Esophagus mucosa (tissue), 1 donor: ENCODE measurements at places on chromosomes 3 and 15.

DNA sequence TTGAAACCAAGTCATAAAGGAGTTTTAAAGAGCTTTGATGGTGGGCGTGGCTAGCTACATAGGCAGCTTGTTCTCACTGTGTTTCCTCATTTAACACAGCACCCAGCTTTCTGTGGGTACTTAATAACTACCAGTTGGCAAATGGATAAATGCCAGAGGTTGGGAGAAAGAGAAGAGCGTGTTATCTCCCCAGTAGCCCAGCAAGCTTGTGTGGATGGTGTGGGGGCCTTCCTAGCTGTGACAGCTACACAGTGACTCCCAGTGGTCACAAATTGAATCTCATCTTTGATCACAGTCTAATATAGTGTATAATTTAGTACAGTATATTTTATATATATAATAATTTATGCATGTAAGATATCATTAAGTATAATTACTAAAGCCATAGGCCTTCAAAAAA is 984.1 kb downstream of the EPHA3 start:
- ATAC-seq, result no peak

DNA sequence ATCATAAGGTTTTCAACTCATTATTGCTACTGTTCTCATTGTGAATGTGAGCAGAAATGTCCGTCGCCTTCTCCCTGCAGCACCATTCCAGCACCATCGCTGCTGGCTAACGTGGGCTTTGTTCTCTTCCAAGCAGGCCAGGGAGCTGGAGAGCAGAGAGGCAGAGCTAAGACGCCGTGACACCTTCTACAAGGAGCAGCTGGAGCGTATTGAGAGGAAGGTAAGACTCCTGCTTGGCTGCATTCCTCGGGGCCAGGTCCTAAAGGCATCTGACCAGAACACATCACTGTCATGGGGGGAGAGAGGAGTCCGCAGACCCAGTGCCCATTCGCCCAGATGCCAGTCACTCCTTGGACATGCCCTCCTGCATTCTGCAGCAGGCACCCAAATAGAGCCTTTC is 130.4 kb upstream of the PLXNA1 start:
- ATAC-seq, result no peak

DNA sequence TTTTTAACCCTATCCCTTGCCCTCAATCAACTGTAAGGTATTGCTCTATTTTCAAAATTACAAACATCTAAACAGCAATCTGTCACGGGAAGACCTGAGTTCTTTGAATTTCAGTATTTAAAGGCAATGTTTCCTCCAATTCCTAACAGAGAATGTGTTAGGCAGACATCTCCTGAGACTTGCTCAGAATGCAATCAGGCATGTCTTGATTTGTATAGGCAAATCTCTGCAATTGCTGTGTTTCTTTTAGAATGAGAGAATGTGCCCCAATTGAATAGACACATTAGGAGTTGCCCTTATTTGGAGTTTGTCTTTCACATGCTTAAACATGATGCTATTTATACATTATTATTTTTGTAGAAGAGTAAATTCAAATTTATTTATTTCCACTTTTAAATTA is 205.6 kb downstream of the CADM2 start:
- ATAC-seq, result peak; percentile 42

DNA sequence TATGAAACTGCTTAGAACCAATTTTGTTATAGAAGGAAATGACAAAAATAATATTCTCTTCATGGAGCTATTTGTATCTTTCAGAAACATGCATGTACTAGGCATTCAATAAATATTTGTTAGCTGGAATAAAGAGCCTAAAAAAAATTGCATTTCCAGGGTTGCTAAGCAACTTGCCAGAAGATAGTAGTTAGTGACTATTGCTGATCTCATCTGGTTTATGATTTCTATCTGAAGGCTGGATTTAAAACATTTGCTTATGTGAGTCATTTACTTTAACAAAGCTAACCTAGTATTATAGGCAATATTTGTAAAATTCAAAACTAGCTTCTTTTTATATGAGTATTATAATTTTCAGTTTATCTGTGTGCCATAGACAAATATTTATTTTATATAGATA is 78.3 kb downstream of the NAALADL2 start:
- no peak for ATAC-seq

DNA sequence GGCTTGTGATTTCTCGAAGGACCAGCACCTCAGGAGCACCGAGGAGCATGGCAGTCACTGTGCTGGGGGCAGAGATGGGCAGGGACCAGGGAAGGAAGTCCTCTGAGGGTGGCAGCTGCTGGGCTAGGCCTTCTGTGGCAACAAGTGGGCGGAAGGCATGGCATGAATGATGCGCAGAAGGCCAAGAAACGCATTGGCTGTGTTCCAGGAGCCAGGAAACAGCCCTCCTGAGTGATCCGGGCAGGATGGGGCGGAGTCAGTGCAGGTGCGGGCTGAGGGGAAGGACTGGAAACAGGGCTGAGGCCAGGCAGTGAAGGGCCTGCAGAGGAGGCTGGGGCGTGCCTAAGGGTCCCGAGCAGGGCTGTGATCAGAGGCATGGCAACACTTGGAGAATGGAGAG is 23.6 kb downstream of the MRPS11 start:
- peak; percentile 30 for ATAC-seq

GRCh38 chr3:141440942-141441341 is 45.9 kb upstream of the RASA2 start:
- no peak for ATAC-seq

DNA sequence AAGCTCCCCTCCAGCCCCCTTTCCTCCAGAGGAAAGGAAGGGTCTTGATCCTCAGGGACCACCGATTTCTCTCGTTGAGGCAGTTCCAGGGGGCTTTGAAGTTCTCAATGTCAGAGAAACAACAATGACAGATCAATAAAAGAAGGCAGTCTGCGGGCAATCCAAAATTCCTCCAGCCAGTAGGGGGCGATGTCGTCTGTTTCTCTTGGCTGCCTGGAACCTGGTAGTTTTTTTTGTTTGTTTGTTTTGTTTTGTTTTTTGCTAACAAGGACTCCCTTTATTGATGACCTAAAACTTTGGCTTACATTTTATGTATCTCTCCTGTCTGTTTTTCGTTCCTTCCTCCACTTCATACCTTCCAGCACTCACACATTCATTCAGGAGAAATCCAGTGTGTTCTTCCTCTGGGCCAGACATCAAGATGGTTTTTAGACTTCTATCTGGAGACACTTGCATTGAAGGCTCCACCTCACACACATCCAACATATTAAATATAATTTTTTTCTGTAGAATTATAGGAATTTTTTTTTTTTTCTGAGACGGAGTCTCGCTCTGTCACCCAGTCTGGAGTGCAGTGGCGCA is 276.6 kb downstream of the RPLP1 start:
- no peak for ATAC-seq

DNA sequence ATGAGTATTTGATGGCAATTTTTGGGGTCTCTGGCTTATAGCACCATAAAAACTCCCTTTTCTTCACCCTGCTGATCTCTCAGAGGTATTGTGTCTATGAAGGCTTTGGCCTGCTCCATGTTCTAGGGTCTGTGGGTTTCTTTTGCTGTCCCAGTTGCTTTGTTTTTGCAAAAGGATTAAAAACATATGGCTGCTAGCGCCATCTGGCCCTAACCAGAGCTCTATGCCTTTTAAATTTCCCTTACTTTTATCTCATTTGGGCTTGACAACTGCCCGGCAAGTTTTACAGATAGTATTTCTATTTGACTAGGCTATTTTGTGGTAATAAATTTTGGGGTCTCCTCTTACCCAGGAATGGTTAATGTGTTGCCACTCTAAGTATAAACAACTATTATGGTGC is 6.4 kb upstream of the GHRL start:
- no peak for ATAC-seq

DNA sequence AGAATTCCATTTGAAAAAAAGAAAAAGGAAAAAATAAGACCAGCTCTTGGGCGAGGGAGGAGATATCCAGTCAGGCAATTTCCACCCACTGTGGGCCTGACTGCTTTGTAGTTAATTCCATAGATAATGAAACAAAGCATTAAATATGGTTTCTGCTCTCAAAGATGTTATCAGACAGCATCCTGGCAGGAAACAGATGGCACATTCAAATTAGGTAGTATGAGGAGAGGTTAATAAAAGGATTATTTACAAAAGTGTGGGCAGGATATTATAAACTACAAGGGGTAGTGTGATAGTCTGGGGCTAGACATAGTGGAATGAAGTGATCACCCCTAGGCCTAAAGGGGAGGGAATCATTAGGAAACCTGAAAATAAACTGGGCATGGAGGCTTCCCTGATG is 193.2 kb downstream of the CLSTN2 start:
- no peak for ATAC-seq

DNA sequence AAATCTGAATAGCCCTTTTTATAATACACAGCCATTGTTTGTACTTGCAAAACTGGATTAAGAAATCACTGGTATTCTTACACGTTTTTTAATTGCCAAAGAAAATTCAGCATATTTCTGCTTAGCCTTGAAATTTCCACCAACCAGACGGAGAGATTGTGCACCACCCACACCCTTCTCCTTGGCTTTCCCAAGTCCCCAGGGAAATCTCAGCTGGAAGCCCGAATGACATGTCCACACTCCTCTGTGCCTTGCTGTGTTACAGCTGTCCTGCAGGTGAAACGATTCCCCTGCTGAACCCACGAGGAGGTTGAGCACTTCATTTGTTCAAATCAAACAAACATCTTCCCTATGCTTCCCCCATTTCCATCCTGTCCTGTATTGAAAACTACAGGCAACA is 49.6 kb upstream of the PPARG start:
- peak; percentile 38 for ATAC-seq

DNA sequence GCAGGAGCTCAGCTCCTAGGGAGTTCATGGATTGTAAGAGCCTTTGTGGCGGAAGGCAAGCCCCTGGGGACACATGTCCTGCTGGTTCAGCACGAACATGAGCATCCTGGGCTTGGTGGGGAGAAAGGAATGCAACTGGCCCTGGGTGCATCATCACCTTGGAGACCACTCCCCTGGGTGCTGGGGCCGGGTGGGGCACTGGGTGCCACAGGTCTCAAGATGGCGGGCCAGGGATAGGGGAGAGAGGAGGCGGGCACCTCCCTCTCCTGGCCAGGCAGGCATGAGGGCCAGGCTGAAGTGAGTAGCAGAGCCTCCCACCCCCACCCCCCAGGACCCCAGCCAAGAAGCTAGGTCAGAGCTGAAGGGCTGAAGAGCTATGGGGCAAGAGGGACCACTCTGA is 768 bp downstream of the PCBP4 start:
- no peak for ATAC-seq

GRCh38 chr3:99114565-99115291 is 213.2 kb upstream of the DCBLD2 start:
- peak; percentile 37 for ATAC-seq

DNA sequence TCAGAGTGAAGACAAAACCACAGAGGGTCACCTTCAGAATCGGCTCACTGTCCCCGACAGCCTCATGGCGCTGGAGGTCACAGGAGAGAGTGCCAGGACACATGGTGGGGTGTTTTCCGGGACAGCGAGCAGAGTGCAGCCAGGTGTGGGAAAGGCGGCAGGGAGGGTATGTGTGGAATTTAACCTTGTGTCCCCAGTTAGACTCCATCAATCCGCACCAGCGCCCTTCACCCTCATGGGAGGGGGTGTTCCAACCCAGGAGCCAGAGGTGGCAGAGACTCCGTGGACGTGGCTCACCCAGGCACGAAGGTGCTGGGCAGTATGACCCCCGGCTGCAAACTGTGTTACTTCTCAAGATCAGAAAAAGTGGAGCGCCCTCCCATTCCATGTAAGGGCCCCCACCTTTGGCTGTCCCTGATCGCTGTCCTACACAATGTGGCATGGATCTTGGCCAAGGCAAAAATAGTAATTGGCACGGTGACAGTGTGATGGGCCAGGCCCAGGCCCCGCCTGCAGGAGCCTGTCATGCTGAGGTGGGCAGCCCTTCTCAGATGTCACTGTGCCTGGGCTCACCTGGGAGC is 190.3 kb downstream of the XXYLT1 start:
- peak; percentile 11 for ATAC-seq

DNA sequence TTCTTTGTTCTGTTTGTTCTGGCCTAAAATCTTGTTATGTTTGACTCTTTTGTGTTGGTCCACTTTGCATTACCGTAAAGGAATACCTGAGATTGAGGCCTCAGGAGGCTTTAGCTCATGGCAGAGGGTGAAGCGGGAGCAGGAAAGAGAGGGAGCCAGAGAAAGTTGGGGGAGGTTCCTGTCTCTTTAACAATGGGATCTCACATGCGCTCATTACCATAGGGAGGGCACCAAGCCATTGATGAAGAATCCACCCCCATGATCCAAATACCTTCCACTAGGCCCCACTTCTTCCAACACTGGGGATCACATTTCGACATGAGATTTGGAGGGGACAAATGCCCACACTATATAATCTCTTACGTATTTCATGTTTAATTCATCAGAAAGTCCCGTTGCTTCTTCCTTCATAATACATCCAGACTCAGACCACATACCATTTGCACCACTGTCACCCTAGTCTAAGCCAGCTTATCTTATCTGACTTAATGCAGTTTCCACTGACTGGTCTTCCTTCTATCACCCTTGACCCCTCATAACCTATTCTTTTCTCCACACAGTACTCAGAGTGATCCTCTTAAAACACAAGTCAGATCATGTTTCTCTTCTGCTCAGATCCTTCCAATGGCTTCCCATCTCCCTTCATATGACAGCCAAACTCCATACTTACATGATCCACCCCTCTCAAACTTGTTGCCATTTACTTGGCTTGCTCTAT is 13.5 kb downstream of the KBTBD8 start:
- ATAC-seq, result no peak

DNA sequence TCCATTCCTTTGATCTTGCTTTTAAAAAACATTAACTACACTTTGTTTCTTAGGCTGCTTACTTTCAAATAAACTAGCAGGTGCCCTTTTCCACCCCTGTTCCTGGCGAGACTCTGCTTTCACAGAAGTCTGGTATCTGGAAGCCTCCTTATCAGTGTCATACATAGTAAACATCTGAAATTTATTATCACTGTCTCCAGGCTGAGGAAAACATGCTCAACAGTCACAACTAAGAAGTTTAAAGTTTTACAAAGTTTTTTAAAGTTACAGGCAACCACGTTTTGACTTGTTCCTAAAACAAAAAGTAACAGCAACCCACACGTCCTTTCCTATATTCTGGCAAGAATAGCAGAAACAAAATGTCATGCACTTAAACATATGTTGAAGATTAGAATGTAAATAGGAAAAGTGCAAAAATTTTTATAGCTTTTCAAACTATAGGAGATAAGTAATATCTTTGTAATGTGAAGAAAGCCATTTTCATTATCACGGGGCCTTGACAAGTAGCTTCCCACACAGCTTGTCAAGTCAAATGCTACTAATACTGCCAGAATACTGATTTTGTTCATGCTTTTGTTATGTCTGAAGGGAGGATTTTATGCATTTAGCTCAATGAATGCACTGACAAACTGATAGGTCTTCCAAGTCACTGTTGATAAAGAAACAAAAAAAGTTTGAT is 275.2 kb upstream of the KCNMB2 start:
- no peak for ATAC-seq

DNA sequence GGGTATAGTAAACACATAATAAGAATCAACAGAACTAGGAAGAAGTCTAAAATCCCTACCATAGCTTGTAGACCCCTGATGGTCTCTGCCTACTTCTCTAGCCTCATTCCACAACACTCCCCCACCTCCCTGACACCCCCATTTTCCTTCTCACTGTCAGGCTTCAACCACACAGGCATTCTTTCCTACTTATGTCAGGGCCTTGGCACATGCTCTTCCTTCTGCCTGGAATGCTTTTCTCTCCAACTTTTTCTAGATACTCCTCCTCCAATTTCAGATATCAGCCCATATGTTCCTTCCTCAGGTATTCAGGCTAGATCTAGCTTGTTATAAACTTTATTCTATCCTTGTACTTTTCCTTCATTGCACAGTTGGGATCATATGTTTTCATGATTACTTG is 106.0 kb upstream of the MRPL3 start:
- ATAC-seq, result no peak

GRCh38 chr3:43363621-43364266 is 77.4 kb downstream of the SNRK start:
- ATAC-seq, result no peak

- ATAC-seq, result no peak
Measured at GRCh38 chr3:178663201-178663934, 127.1 kb downstream of the KCNMB2 start.
